ENCODE measurements at places on chromosomes 12 and 14.

DNA sequence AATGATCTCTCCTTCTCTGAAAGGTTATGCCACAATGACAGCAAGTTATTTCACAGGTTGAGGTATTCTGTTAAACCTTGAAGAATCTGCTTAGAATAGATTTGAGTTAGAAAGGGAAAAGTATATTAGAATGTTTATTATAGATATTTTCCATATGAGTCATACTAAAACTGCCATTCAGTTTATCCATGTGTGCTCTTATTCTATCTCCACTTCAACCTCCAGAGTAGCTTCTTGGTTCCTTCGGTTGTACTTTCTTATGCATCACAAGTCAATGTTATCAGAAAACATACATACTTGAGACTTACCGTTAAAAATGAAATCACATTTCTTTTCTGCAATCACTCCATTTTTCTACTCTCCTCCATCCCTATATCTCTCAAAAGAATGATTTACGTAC, 197.7 kb downstream of the BCAT1 start:
- DNase-seq = no peak

DNA sequence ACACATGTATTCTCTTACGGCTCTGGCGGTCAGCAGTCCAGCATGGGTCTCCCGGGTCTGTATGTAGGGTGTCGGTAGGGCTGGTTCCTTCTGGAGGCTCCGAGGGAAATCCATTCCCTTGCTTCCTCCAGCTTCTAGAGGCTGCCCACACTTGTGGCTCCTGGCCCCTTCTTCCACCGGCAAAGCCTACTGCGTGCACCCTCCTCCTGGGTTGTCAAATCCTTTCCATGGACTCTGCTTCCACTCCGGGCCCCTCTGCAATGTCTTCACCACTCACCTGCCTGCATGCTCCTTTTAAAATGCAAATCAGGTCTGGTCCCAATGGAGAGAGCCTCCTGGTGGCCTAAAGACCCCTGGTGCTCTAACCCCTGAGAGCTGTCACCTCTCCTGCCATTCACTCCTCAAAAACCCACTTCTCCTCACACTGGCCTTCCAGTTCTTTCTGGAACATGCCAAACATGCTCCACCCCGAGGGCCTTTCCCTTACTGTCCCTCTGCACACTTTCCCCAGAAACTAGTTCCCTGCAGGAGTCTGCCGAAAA, 108.5 kb downstream of the DICER1 start:
- DNase-seq = peak; percentile 28

DNA sequence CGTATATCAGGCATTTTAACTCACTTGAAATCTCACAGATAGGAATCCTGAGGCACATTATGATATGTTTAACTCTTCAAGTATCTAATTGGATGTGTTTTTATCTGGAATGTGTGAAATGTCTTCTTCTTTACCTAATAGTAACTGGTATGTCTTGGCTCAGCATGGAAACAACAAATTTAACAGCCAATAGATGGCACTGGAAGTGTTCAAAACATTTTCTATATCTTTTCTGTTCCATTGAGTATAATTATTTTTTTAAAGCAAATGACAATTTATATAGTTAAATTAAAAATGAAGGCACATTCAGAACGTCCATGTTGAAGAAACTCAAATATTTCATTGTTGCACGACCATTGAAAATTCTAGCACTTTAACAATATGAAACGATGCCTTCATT, 164.6 kb upstream of the SLC16A7 start:
- no peak for DNase-seq

- no peak for DNase-seq
Measured at GRCh38 chr12:113372371-113372770, 14.0 kb downstream of the PLBD2 start.

- DNase-seq = no peak
Measured at GRCh38 chr12:128627659-128628058, 196.1 kb downstream of the SLC15A4 start.

DNA sequence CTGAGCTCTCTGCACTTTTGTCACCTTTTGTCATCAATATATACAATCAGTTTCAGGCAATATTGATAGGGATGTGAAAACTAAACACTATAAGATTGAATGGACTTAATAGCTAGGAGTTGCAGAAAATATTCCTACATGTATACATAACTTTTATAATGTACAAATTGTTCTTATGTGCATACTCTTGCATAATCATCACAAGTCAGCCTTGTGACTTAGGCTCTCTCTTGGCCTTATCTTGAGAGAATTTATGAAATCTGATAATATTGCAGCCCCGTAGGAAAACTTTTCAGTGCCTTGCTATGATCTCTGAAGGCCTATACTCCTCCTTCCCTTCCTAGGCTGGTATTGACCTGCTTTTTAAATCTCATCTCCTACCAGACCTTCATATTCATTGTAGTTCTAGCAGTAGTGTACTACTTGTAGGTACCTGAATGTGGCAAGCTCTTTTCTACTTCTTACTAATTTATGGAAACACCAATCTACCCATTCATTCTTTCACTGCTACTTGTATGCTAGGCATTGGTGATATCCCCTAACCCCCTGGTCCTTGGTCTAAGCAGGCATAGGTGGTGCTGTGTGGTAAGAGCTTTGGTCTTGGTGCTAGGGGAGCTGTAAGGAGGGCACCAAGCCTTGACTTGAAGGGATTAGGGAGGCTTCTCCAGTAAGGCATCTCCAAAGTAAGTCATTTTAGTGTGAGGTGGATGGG, 100.0 kb downstream of the PRKCH start:
- no peak for DNase-seq

GRCh38 chr14:73834261-73834625, 17.4 kb upstream of the PTGR2 start:
- no peak for DNase-seq

DNA sequence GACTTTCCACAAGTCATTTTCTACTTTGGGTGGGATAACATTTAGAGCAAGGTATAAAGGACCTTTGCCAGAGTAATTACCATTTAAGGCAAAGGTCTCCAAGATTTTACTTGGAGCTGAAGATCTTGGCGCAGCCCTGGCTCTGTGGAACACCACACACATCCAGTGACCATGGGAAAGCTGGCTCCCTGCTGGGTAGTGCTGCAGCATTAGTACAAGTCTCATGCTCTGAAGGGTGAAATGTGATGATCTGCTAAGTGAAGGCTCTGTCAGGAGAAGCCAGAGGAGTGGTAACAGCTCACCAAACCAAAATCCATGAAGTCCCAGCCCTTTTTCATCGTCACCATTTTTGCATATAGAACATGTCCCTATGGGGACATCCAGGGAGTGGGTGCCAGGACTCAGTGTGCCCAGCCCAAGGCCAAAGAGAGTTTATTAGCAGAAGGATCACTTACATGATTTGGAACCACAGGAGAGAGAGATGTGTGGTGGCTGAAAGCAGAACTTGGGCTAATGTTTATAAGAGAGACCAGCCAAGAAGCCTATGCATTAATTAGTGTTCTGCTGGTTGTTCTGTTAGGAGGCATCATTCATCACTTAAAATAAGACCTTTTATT, 110.7 kb downstream of the SLC38A6 start:
- no peak for DNase-seq

GRCh38 chr14:94691660-94692034, 78.3 kb downstream of the GSC start:
- peak; percentile 1 for DNase-seq

DNA sequence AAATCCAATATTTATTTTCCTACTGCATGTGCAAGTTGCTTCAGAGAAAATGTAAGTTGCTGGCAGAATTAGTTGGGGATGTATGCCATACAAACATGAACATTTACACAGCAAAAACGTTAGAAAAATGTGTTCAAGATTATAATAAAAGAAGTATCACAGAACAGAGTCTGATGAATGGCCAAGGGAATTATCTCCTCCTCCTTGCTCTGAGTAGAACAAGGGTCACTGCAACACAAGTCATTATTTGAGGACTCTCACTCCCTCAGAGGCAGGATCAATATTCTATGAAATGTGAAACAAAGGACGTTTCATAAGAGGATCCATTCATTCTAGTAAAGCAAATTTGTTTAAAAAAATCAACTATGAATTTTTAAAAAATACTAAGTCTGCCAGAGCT, 177.8 kb downstream of the PRKD1 start:
- DNase-seq = no peak

DNA sequence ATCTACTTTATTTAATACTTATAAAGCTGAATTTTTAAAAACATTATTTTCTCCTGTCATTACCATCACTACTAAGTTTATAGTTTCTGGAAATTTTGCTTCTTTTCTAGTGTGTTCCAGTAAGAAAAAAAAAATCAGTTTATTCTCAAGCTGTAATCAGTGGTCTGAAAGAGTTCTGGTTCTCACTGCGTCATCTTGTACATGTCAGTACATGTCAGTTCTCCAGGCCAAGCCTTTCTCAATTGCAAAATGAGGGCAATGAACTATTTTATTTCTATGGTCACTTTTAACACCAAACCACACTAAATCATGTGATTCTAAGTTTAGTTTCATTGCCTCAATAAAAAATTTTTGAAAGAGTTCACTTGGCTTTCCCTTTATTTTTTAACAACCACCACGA, 468.9 kb upstream of the LRFN5 start:
- no peak for DNase-seq

GRCh38 chr14:60645126-60645741, 4.0 kb downstream of the SIX1 start:
- DNase-seq = no peak

- no peak for DNase-seq
Measured at GRCh38 chr12:109027767-109028166, 6.9 kb upstream of the SVOP start.

- DNase-seq = no peak
Measured at GRCh38 chr12:127685931-127686330, 581.0 kb upstream of the TMEM132C start.

All from spleen (tissue), 13 donors.